GDM1 (cell line): ENCODE measurements at places on chromosomes 12 and 14.

- no peak for DNase-seq
Measured at GRCh38 chr12:46811185-46811584, 14.6 kb downstream of the SLC38A4 start.

DNA sequence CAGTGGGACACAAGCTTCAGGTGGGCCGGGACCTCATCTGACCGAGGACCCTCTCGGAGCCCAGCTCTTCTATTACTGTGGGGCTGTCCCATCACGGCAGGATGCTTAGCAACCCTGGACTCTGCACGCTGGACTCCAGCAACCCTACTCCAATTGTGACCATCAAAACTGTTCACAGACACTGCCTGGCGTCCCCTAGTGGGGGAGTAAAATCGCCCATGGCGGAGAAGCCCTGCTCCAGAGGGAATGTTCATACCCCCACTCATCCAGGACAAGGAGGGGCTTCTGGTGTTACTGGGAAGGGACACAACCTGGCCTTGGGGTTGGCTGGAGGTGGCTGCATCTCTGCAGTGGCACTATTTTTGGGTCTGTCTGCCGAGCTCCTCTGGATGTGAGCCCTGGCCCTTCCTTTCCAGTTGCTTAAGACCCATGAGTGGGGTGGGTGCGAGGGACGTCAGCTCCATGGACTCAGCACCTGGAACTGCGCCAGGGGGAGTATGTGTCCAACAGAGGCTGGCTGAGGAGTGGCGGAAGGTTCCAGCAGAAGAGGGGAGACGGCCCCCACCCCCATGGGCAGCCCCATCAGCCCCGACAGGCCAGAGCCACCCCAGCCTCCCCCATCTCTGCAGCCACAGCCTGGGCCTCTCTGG, 103.8 kb downstream of the RFLNA start:
- no peak for DNase-seq

GRCh38 chr12:19026034-19026433, 103.5 kb upstream of the PLEKHA5 start:
- DNase-seq, result no peak

- no peak for DNase-seq
Measured at GRCh38 chr14:56023661-56024081, 94.5 kb upstream of the PELI2 start.

DNA sequence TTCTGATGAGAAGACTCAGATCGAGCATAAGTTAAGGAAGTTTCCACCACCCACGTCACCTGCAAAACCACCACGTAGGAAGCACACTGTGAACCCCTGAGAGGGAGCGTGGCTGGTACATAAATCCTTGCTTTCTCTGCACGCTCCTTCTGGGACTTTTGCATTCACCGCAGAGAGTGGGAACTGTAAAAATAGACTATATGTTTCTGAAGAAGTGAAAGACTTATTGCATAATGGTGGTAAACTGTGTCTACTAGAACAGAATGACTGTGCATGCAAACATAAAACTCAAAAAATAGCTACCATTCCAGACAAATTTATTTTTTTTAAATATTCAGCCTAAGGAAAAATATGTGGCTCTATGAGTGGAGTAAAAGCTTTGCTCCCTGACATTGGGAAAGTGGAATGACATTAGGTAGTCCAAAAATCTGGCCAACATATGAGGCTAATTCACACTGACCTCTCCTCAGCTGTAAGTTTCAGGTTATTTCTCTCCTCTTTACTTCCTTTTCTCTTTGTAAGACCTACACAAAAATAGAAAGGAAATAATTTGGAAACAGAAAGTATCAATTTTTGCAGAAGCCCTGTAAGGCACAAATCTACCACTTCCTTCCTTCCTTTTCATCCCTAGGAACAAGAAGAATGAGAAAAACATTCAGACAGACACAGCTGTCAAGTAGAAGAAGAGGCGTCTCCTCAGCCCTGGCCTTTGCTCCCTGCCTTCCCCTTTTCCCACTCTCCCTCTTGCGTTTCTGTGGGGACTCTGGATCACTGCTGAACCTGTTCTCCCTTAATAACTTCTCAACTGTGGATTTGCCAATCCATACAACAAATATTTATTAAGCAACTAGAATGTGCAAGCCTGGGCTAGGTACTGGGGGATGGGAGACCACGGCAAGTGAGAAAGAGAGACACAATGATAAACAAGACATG, 264.3 kb upstream of the FOXN3 start:
- DNase-seq, result no peak

GRCh38 chr12:104930388-104931326, 27.4 kb downstream of the SLC41A2 start:
- no peak for DNase-seq

DNA sequence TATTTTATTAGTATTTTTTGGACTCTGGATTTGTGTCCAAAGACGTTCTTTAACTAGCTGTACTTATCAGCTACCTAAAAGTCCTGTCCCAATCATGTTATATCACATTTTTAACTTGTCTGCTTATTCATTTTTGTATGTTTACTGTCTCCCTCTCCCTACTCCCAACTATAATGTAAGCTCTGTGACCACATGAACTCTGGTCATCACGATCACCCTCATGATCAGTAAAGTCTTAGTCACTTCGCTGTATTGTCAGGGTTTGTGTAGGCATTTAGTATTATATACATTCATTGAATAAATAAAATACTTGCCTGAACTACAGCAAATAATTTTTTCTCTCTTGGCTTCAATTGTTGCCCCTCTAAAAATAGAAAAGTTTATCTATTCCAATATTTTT, 211.0 kb downstream of the PIK3C2G start:
- DNase-seq, result no peak

DNA sequence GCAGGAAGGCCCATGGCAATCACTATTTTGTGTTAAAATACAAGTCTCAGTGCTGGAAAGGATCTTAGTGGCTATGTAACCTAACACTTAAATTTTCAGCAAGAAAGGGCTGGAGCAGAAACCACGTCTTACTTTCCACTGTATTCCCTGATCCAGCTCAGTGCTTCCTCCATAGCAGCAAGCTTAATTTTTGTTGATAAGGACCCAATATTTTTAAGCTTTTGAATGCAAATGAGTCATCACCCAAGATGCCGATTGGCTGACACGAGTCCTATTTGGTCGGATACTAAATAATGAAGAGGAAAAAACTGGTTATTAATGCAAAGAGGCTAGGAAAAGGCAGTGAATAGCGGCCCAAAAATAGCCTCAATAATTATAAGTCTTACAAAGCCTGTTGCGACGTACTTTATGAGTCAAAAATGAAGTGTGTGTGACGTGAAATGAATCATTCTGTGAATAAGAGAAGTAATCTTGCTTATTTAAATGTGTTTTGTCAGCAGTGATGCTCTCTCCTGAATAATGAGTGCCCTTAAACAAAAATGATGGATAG, 46.9 kb upstream of the IGF1 start:
- no peak for DNase-seq

DNA sequence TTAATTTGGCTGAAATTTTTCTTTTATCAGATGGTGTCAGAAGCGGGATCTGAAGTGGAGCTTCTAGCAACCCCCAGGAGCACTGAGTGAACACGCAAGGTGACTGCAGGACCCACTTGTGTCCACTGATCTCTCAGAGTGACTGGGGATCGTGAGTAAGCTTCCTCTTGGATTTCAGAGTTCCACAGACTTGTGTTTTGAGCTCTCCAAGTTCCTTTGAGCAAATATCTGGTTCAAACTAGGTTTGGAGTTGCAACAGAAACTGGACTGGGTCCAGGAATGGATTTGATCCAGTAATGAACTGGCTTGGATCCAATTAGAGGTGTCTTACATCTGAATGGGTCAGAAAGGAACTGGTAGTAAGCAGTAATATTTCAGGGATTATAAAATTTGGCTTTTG, 24.7 kb upstream of the B4GALNT1 start:
- no peak for DNase-seq

DNA sequence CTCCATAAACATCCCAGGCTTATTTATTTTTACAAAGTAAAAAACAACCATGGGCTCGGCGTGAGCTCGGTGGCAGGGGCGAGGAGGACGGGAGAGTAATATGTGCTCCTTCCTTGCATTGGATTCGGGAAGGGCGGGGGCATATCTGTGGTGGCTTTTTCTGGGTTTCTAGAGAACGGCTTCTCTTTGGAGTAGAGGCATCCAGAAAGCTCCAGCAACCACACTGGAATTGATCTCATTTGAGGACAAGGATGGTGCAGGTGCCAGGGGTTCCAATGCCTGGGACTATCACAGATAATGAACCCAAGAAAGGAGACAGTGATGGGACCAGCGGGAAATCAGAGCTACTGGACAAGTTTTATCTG, 18.9 kb downstream of the ADGRD1 start:
- no peak for DNase-seq

- no peak for DNase-seq
Measured at GRCh38 chr12:75891072-75891471, 140.5 kb downstream of the PHLDA1 start.

GRCh38 chr14:22735096-22735495, 31.4 kb upstream of the OXA1L start:
- no peak for DNase-seq

DNA sequence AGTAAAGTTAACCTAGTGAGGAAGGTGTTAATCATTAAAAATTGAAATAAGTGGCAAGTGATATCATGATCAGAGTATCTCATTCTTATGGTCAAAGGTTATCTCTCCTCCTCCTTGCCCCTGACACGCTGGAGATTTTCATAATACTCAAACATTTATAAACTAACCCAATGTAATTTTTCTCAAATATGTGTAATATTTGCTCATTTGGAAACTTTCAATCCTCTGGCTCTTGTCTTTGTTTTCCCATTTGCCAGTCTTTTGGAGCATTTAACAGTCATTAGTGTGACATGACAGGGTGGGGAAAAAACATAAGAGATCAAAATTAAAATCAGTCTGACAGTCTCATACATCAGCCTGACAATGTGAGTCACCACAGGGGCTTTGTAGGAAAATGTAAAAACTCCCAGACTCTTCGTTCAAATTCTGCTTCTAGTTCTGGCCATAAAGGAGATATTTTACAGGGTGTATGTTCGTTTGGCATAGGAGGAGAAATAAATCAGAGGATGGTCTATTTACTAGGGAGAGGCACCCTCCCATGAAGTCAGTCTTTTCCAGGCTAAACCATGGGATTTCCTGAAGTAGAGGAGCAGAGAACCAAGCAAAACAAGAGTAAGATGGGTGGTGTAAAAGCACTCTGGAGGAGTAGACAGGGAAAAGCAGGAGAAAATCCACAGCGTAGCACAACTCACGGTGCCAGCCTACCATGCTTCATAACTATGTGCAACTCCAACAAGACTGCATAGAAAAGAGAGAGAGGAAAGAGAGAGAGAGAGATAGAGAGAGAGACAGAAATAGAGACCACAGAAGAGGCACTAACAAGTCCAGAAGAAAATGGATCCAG, 369.2 kb upstream of the PDE3A start:
- no peak for DNase-seq

DNA sequence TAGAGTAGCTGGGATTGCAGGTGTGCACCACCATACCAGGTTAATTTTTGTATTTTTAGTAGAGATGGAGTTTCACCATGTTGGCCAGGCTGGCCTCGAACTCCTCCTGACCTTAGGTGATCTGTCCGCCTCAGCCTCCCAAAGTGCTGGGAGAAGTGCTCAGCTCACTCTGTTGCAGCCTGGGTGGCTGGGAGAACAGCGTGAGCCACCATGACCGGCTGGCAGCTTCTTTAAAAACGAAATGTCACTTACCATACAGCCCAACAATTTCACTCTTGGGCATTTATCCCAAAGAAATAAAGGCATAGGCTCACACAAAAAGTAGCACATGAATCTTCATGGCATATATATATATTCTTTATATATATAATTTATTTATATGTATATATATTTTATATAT, 4.7 kb upstream of the CFAP73 start:
- no peak for DNase-seq

DNA sequence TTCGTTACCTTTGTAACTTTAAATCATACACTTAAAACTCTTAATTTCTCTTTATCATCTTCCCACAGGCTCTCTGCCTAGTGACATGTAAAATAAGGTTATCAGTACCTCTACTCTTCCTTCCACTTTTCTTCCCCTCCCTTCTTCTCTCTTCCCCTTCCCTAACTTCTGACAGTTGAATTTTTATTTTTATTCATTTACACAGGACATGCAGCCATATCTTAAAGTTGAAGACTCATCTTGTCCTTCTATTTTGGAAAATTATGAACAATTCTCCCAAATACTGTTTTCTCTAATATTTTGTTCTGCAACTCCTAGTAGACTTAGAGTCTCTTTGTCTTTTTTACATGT, 263.9 kb downstream of the FBXL14 start:
- DNase-seq, result no peak

DNA sequence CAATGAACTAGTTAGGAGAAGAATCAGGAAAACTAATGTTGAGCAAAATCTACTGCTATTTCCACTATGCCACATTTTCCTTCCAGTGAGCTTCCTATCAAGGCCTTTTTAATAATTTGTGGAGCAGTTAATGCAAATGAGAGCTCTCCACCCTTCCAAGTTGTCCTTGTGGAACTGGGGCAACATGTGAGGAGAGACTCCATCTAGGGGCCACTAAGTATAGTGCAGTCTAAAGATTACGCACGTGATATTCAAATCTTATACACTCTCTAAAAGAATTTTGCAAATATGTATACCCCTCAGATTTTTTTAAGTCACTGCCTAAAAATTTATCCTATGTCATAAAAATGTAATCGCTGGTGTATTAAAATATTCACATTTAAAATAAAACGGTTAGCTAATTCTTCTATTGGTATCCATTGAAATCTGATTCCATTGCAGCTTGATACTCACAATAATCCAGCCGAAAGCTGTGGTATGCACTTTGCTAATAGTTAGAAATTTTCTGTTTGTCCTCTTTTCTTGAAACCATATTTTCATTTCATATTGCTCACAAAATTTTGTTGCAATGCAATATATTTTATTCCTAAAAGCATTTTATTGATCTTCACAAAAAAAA, 100.1 kb downstream of the PAH start:
- DNase-seq, result no peak

GRCh38 chr14:76516884-76517283, 140.9 kb downstream of the ESRRB start:
- no peak for DNase-seq

- DNase-seq, result no peak
Measured at GRCh38 chr14:69483765-69484443, 624 bp upstream of the PLEKHD1 start.

- DNase-seq, result no peak
Measured at GRCh38 chr12:21526721-21527345, 737 bp downstream of the SPX start.

DNA sequence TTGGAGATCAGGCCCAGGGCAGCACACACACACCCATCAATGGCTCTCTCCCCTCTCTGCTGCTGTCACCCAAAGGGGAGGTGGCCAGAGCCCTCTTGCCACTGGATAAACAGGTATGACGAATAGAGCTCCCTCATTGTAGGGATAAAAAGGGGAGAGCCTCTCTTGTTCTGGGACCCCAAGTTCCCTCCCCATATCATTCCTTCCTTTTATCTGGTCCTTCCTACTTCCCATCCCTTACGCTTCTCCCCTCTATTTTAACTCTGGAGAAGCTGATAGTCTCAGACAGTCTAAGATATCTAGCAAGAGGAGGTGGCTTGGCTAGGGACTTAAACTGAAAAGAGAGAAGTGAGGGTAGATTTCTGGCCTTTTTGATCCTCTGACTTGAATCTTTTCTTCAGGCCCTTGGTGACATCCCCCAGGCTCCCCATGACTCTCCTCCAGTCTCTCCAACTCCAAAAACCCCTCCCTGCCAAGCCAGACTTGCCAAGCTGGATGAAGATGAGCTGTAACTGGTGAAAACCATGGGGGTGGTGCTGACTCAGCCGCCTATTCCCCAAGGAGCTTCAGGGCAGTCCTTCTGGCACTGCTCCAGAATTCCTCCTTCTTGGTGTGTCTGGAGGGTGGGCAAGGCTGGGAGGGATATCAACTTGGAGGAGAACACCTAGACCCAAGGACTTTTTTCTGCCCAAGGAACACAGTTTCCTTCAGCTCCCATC, 5.3 kb downstream of the ARHGEF25 start:
- DNase-seq, result no peak
